ENCODE measurements at places on chromosomes 4 and X.

DNA sequence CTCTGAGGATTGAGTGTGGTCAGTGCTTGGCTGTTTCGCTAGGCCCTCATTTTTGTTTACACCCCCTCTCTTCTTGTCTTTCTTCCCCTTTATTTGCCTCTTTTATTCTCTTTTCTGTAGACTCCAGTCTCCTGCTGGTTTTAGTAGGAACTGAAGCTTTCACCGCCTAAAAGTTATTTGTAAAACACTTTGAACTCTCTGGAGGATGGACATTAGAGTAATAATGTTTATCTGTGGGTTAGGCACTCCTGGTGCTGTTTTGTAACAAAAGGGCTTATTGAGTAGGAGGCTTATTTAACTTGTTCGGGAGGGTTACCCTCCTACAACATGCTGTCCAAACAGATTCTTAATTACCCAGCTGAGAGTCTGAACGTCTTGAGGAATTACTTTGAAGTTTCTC, 1.6 kb upstream of the ARHGAP10 start:
- DNase-seq, result no peak

DNA sequence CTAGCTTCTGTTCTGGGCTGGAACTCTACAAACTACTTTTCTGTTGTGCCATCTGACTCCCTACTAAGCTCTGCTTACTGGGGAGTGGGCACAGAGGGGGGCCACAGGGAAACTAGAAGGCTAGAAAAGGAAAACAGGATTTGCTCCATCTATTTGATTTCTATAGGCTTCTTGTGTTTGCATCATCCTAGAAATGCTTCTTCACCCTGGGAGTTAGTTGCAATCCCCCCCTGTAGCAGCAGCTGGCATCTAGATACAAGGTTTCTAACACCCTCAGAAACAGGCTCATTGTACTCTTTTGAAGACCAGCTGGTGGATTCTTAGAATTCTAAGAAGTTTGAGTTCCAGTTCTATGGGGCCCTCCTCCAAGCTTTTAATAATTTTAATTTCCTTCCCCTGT, 213.4 kb downstream of the TMA16 start:
- DNase-seq, result no peak

DNA sequence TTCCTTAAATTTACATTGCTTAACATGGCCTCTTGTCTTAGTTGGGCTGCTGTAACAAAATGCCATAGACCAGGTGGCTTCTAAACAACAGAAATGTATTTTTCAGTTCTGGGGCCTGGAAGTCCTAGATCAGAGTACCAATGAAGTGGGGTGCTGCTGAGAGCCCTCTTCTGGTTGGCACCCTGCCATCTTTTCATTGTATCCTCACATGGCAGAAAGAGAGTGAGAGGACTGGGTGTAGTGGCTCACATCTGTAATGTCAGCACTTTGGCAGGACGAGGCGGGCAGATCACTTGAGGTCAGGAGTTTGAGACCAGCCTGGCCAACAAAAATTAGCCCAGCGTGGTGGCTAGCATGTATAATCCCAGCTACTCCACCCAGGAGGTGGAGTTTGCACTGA, 12.0 kb upstream of the KLB start:
- DNase-seq, result no peak

DNA sequence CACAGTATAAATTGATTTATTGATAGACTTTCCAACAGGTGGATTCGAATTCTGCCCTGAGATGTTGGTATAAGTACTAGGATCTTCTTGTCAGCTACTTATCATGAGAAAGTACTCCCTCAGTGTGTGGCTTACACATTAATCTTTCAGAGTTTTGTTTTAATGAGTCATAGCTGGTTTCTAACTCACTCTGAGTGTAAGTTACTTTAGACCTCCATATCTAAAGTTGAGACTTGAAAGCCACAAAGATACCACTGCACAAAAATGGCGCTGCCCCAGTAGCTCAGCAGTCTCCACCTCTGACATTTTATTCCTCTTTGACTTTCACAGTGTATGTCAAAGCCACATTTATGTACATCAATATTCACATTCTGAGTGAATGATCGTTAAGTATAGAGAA, 318.5 kb downstream of the ARAP2 start:
- no peak for DNase-seq

- no peak for DNase-seq
Measured at GRCh38 chr4:152961773-152962115, 25.6 kb downstream of the FHDC1 start.

GRCh38 chr4:169222761-169223160, 48.0 kb downstream of the SH3RF1 start:
- no peak for DNase-seq

Data from activated CD4-positive, alpha-beta T cell treated with anti-CD3 and anti-CD28 coated beads, Interleukin-2, amount 10 ng/mL, durations not matched to agents 24 days and 14 days (primary cell).